ENCODE measurements at places on chromosomes 7 and 10.

DNA sequence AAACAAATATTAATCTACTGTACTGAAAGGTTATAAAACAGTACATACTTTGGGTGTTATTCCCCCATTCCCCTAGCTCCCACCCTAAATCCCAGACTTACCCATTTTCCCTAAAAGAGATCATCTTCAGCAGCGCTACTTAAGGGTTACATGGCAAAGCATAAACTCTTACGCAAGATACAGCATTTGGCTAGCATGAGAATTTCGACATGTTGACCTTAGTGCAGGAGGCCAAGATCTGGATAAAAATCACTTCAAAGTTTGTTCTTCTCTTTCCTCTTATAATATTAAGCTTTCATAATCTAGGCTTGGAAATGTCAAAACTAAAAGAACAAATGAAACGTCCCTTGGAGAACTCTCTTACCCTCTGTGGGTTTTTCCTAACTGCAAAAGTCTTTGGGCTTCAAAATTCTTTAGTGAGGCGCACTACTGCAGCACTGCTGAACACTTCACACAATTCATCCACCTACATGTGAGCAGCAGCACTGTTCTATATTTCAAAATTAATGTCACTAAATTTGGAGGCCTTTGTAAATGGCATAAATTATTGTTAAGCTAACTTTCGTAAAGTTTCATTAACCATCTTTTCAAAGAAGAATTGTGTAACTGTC is 59.5 kb upstream of the PDLIM1 start:
- no peak for DNase-seq

DNA sequence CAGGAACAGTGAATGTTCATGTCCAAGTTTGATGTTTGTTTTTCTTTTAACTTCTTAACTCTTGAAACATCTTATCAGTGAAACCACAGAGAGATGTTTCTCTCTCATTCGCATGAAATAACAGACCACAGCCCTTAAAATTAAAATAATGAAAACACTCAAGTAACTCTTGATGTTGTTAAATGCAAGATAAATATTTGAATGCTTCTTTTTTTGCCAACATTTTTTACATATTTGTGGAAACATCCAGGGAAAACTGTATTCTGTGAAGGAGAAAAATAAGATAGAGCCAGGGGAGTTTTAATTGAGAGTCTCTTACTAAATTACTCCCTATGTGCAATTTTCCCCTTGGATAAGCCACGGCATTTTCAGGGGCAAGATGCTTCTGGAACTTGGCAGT is 361.8 kb upstream of the MGMT start:
- DNase-seq, result no peak

- DNase-seq, result no peak
These were observed 174.2 kb upstream of the HGF start for GRCh38 chr7:81944058-81944457.

- no peak for DNase-seq
These were observed 41.5 kb upstream of the PRSS58 start for GRCh38 chr7:142299237-142299781.

GRCh38 chr7:40948239-40948638 is 754.7 kb downstream of the INHBA start:
- no peak for DNase-seq

DNA sequence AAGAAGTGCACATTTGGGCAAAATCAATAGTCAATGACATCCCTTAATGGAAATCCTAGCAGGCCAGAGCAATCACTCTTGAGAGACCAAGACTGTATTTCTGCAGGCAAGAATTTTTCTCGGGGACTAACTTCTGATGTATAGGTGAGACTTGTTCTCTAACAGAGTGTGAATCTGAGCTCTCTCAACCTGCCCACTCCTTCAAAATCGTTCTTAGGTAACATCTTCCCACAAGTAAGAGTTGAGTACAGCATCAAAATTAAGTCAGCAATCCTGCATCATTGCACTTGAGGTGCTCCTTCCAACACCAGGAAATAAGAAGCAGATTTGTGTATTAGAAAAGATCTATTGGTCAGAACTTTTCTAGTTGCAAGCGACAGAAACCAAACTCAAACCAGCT is 25.6 kb upstream of the GFRA1 start:
- DNase-seq, result no peak

DNA sequence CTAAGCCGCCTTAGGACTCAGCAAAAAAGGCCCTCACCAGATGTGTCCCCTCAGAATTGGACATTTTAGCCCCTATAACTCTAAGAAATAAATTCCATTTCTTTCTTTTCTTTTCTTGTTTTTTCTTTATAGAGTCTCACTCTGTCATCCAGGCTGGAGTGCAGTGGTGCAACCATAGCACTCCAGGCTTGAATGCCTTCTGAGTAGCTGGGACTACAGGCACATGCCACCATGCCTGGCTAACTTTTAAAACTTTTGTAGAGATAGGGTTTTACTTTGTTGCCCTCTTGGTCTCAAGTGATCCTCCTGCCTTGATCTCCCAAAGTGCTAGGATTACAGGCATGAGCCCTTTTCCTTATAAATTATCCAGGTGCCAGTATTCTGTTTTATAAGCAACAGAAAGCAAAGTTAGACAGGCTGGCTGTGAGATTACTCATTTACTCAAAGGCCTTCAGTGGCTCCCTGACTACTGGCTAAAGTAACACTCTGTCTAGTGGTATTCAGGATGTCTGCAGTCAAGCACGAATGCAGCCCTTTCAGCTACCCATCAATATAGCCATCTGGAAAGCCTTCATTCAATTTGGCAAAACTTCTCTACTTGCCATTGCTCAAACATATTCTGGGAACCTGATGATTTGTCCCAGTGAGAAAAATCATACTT is 128.6 kb downstream of the ICA1 start:
- DNase-seq, result no peak

GRCh38 chr10:117365612-117366011 is 9.6 kb downstream of the PDZD8 start:
- no peak for DNase-seq

GRCh38 chr10:87640043-87640442 is 19.6 kb upstream of the PAPSS2 start:
- DNase-seq, result no peak
